ENCODE measurements at places on chromosomes 7 and 10.

GRCh38 chr7:108794466-108794865 lies 224.8 kb downstream of the DNAJB9 start:
- no peak for DNase-seq

- no peak for DNase-seq
These were observed at the start of gene KIAA1217 for GRCh38 chr10:24208661-24209431. Gene KIAA1217 (plus strand): TSS chr10:24209138. CDS start chr10:24209194, 56 bp downstream.

DNA sequence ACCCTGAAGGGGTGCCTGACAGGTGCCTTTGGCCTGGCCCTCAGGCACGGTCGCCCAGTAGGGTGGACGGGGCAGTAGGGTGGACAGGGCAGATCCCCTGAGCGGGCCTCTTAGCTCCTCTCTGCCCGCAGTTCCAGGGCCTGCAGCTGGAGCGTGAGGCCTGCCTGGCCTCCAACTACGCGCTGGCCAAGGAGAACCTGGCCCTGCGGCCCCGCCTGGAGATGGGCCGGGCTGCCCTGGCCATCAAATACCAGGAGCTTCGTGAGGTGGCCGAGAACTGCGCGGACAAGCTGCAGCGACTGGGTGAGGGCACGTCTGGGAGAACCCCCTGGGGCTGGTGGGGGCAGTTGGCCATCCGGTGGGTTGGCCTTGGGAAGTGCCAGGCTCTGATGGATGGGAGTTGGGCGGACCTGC lies 1.7 kb downstream of the VPS37D start:
- DNase-seq, result no peak

- no peak for DNase-seq
These were observed 223.2 kb downstream of the PTPRN2 start for GRCh38 chr7:158364451-158364850.

DNA sequence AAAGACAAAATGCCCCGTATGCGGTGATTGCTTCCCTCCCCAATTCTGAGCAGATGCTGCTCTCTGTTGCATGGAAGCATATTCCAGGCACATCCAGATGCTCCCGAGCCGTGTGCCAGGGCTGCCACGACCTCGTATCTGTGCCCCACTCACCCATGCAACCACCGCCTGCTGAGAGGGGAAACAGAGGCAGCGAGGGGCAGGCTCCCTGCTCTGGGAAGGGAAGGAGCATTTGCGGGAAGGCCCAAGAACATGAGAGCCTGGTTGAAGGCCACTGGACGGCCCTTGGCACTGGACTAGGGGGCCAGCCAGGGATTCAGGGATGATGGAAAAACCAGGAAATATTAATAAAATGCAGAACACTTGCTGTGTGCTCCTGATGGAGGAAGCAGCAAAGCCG lies 89.4 kb downstream of the CTBP2 start:
- DNase-seq, result no peak

- no peak for DNase-seq
These were observed 78.7 kb downstream of the PRLHR start for GRCh38 chr10:118516716-118517115.

DNA sequence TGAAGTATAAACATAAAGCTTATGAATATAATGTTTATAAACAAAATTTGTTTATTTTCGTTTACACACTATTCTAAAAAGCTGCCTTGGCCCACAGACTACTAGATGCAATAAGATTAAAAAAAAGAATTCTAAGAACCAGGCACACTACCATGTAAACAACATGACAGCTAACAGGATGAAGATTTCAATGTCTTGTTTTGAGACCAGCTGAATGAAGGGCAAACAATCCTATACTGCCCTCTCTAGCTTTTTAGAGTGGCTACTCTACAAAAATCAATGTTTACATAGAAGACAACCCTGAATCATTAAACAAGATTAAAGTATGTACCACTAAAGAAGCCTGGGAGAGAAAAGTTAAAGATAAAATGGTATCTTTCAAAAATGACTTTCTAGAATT lies 38.6 kb downstream of the SLC25A40 start:
- no peak for DNase-seq

GRCh38 chr10:81251457-81252115 lies 623.4 kb upstream of the NRG3 start:
- DNase-seq, result no peak

- DNase-seq, result no peak
These were observed 80.2 kb downstream of the FAM241B start for GRCh38 chr10:69710008-69710888.

DNA sequence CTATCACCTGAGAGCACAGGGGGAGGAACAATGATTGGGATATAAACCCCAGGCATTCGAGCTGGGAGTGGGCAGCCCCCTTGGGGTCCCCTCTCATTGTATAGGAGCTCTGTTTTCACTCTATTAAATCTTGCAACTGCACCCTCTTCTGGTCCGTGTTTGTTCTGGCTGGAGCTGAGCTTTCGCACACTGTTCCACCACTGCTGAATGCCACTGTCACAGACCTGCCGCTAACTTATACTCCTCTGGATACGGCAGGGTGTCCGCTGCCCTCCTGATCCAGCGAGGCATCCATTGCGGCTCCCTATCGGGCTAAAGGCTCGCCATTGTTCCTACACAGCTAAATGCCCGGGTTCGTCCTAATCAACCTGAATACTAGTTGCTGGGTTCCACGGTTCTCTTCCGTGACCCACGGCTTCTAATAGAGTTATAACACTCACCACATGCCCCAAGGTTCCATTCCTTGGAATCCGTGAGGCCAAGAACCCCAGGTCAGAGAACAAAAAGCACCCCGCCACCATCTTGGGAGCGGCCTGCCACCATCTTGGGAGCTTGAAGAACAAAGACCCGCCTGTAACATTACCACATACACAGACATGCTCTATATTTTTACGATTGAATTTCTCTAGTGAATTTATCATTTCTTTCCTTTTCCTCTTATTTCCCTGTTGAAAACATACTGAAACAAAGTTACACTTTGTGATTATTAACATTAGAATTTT lies 9.0 kb downstream of the ZWINT start:
- DNase-seq, result no peak

DNA sequence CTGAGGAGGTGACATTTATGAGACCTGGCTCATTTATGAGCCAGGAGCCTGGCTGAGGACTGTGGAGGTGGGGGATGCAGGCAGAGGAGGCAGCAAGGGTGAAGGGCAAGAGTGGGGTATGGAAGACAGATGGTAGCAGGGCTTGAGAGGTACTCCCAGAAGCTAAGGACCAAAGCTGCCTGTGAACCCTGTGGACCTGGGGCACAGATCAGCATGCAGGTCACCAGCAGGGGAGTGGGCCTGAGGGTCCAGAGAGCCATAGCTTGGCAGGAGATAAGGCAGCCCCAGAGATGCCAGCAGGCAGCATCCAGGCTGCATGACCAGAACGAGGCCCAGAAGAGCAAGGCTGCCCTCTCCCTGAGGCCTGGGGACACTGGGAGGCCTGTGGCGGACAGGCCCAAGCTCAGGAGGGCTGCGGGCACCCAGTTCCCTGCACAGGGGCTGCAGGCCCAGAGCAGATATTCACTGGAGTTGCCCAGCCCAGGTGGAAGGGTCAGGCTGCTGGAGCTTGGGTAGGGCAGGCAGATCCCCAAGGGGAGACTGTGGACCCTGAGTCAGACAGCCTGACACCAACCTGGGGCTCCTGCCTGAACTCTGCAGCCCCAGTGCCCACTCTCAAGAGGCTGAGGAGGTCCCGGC lies 3.4 kb downstream of the GPR15LG start:
- no peak for DNase-seq

DNA sequence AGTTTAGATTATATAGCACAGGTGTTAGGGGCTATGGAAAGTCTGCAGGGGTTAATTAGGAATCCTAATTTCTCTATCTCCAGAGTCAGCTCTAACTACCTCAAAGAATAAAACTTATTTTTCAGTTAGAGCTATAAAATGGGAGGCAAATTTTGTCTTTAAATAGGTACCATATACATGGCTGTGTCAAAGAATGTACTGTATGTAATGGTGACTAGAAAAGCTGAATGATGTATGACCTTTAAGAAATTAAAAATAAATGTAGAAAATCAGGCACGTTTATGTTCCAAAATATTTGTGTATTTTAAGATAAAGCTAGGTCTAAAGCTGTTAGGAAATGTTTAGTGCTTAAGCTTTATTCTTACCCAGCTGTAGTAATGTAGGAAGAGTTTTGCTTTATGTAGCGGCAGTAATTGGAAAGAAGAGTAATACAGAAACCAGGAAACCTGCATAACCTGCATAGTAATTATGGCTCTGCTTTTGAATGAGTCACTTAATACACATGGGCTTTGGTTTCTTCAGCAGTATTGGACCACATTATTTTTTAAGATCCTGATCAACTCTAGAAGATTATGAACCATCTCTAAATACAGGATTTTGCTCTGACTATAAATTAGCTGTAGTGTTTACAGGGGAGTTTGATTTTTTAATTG lies 85.0 kb downstream of the KMT2E start:
- no peak for DNase-seq

- DNase-seq, result no peak
These were observed 12.4 kb upstream of the ZMIZ1 start for GRCh38 chr10:79056361-79056735.

- no peak for DNase-seq
These were observed 88.0 kb downstream of the AKAP9 start for GRCh38 chr7:92028686-92029085.

GRCh38 chr10:13117841-13118783 lies 18.1 kb downstream of the OPTN start:
- DNase-seq, result no peak

DNA sequence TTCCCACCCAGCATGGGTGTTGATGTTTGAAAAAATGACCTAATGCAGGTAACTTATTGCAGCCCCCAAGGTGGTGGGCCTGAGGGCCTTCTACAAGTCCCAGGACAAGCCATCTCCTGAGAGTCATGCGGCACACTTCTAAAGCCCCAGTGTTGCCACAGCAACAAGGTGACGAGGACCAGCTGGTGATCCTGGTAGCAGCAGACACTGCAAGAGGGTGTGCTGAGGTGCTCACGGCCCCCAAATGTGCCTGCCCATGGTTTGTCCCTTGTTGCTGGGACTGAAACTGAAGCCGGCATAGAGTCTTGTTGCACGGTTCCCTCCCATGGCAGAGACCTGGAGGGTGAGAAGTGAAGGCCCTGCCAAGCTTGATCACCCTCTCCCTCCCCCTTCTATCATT lies 333.2 kb upstream of the MGMT start:
- no peak for DNase-seq
